ENCODE measurements at places on chromosomes 12 and 14. TPM values are rescaled to one million over a fixed set of nuclear protein-coding genes. Genes with fewer than 3 reads are reported as not detected.

Gene PARP11
- total RNA-seq: 5.2 TPM

Gene NFATC4
- total RNA-seq: 33.7 TPM

Gene NINJ2
- total RNA-seq: 2.3 TPM

Gene TBX3
- 14.7 TPM for total RNA-seq

Gene RGS6
- 3.9 TPM for total RNA-seq

Gene FGF23
- total RNA-seq: not detected

Gene ABCD4
- 38.5 TPM for total RNA-seq

Gene CRIP2
- total RNA-seq: 43.2 TPM

Gene FAR2
- 30.7 TPM for total RNA-seq

GRCh38 chr12:130818635-130819576 is 20.1 kb downstream of the STX2 start:
- no peak for DNase-seq

- no peak for DNase-seq
Measured at GRCh38 chr12:13471471-13471870, 274.9 kb downstream of the EMP1 start.

DNA sequence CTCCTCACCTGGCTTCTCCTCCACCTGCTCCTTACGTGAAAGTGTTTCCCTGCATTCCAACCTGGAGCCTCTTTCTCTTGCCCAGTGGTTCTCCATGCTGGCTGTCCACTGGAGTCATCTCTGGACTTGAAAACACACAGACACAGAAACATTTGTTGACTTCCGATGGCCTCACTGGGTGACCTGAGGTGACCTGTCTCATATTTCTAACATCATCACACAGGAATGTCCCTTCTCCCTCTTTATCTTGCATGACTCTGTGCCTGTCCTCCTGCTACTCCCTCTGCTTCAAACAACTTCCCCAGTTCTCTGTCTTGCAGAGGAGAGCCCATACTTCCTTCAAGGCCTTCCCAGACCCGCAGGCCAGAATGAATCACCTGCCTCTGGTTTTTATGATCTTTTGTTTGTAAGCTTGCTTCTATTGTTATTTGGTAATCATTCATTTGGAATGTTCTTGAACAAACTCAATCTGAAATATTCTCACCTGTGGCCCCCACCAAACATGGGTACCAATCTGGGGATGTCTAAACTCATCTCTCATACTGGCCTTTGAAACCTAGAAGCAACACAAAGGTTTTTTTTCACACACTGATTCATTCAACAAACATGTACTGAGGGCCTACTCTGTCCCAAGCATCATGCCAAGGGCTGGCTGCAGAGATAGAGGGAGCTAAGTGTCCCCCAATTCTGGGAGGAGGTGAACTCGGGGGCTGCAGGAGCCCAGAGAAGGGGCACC is 9.7 kb upstream of the RIN3 start:
- no peak for DNase-seq

DNA sequence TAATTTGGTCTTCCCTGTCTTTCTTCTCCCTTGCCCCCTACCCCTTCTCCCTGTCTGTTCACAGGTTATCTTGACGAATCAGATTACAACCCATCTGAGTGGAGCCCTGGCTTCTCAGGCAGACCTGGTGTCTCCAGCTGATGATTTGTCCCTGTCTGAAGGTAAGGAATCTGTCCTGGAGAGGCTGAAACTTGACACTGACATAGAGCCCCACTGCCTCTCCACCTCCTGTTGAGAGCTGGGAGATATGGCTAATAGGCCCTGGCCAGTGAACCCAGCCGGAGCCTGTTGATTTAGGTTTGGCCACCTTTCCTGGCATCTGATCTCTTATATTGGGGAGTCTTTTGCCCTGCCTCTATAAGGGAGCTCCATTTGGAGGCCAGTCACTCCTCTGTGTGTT is 472.2 kb downstream of the RAD51B start:
- no peak for DNase-seq

DNA sequence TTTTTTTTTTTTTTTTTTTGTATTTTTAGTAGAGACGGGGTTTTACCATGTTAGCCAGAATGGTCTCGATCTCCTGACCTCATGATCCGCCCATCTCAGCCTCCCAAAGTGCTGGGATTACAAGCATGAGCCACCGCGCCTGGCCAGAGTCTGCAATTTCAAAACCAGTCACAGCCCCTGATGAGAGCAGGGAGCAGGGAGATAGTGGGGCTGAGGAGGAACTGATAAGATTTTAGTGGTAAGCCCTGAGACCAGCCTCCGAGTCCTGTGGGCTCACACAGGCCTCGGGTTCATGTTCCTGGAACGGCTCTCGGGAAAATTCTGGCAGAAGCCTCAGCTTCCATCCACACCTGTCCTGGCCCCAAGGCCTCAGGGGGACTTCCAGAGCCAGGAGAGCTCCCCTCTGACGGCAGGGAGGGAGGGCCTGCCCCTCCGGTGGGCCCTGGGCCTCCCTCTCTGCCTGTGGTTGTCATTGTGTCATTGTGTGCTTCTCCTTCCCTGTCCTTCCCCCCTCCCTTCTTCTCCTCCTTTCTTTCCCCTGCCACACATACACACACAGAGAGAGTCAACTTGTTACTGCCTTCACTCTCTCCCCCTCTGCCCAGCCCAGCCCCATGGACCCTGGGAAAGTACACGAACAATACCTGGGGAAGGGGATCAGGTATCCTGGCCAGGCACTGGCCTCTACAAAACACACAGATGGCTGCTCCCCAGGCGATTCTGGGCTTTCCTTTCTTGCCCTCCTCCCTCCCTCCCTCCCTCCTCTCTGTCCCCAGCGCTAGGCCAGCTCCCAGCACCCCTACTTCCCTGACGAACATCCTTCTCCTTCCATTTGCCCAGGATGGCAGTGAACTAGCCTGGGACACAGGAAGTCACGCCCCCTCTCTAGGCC is 294.1 kb downstream of the DPF3 start:
- DNase-seq: no peak

DNA sequence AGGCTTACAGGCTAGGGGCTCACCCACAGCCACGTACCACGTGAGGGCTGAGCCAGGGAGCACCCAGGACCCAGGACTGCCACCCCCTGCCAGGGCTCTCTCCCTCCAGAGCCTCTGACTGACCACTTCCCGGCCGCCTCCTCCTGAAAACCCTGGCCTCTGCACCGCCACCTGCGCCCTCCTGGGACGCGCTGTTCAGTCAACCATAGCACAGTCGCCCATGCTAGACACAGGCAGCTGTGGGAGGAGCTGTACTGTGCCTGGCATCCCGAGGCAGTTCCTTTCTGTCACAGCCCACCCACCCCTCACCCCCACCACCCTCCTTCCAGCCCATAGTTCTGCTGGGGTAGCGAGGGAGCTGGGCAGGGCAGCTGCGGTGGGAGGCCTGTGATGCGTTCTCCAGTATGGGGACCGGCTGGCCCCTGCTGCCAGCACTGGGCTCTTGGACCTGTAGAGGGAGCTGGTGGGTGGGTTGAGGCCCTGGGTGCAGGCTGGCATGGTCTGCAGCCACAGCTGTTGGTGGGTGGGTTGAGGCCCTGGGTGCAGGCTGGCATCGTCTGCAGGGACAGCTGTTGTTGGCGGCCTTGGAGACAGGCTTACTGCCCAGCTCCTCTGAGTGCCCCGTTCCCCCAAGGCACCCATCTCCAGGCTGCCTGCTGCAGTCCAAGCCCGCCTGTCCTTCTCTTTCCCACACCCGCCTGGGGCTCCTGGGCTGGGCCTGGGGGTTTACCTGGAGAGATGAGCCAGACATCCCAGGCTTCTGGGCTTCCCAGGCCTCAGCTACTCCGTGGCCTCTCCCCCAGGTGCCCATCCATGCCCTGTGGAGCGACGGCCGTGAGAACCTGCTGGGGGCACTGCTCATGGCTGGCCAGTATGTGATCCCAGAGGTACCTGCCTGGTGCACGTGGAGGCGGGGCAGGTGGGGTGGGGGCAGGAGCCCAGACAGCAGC is 11.5 kb downstream of the ASPG start:
- no peak for DNase-seq

- DNase-seq: no peak
Measured at GRCh38 chr14:103867020-103867419, 19.6 kb upstream of the PPP1R13B start.

DNA sequence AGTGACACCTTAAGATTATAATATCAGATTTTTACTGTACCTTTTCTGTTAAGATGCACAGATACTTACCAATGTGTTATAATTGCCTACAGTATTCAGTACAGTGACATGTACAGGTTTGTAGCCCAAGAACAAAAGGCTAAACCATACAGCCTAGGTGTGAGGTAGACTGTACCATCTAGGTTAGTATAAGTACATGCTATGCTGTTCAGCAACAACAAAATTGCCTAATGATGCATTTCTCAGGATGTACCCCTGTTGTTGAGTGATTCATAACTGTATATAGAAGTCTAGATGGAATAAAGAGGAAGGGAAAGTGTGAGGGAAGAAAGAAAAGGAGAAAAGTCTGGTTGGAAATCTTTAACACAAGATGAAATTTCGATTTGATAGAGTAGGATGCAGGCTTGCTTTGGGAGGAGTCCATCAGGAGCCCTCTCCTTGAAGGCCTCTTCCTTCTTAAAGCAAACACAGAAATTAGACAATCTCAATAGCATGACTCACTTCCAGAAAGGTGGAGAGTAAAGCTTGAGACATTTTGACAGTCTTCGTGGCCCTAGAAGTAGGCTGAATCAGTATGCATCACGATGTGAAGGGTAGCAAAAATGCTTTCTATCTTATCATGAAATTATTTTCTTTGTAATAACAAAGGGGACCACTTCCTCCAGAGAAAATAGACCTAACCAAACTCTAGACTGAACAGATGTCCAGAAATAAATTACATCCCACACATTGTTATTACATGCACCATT is 191.5 kb downstream of the SYT1 start:
- DNase-seq: no peak

- DNase-seq: no peak
Measured at GRCh38 chr14:37862263-37862662, 266.8 kb downstream of the TTC6 start.

GRCh38 chr14:71243697-71244096 is 336.4 kb downstream of the PCNX1 start:
- peak; percentile 82 for DNase-seq

- DNase-seq: peak; percentile 44
Measured at GRCh38 chr14:59407246-59408010, 57.8 kb downstream of the GPR135 start.

- DNase-seq: peak; percentile 52
Measured at GRCh38 chr12:57726884-57727757, 11.4 kb downstream of the AGAP2 start.

- no peak for DNase-seq
Measured at GRCh38 chr14:73991092-73991491, 28.0 kb downstream of the ENTPD5 start.

- DNase-seq: no peak
Measured at GRCh38 chr12:28949184-28949583, 199.9 kb upstream of the FAR2 start.

DNA sequence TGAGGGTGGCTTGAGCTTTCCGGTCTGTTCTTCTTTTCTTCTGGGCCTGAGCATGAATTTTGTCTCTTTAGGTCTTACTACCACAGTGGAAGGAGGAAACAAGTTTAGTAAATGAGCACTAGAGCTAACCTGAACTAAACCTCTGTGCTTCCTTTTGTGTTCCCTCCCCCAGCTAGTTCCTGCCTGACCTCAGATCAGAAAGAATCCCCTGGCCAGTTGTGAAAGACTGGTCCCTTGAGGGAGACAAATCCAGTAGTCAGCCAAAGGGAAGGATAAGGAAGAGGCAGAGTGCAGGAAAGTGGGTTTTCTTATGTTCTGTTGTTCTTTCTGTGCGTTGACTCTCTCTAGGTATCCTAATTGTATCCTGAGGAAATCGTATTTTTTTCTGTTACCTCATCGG is 17.5 kb downstream of the ZNF664 start:
- no peak for DNase-seq

DNA sequence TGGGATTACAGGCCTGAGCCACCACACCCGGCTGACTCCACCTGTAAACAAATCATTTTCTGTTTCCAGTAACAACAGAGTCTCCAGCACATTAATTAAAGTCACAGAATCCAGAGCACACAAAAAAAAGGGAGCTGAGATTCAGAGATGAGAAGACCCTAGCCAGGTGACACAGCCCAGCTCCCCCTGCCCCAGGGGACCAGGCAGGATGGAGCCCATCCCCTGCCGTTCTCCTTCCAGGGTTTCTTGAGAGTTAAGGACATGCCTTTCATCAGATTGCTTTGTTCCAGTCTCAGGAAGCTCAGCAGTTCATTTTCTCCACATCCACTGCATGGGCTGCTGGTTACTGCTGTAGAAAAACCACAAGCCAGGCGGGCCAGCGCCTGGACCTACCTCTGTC is 81.2 kb downstream of the RIMBP2 start:
- no peak for DNase-seq

DNA sequence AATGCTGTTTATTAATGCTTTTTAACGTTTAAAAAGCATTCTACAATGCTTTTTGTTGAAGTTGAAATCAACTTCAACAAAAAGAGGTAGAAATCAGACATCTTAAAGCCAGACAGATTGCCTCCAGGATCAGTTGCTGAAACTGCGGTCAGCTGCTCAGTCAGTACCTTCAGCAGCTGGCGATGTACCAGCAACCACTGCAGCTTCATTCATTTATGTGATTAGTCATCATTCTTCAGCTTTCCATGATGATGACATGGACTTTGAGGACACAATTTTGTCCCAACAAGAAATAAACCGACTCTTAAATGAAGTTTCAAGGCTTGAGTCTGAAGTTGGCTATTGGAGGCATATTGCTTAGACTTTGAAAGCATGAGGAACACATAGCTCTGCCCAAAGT is 31.5 kb upstream of the NUAK1 start:
- DNase-seq: no peak

DNA sequence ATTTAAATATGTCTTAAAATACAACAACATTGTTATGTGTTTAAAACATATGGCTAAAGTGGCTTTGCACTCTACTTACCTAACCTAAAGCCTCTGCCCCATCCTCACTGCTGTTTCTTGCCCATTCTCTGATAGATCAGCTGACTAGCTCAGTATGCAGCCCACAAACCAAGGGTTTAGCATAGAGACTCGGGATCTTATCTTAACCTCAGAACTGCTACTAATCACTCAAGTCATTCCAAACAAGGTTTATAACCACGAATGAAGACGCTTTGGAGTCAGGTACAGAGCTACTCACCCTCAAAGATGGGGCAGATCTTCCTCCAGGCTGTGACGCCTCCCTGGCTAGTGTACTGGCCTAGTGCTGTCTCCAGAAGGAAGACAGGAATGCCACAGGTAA is 19.3 kb downstream of the SLC6A13 start:
- no peak for DNase-seq

DNA sequence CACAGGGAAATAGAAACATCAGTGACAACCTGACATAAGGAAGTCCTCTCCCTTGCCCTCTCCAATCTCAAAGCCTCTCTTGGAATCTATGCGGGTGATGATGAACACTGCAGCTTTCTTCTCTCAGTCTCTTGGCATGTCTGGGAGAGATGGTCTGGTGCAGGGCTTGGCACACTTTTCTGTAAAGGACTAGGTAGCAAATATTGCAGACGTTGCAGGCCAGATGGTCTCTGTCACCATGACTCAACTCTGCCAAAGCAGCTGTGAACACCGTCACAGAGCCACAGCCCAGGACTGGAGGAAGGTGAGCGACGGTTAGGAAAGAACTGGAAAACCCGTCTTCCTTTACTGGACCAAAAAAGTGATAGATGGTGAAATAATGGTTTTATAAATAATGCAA is 591.0 kb upstream of the TMEM132C start:
- DNase-seq: no peak

All from skin of body (tissue), 3 donors.